Myometrial cell (primary cell): ENCODE measurements at places on chromosomes 6 and 20. TPM values are rescaled to one million over a fixed set of nuclear protein-coding genes. Genes with fewer than 3 reads are reported as not detected.

Gene ABHD16B
- total RNA-seq, result not detected in 2 replicates

Gene CCN6
- total RNA-seq, result not detected in 2 replicates

Gene GPLD1
- total RNA-seq, result under 0.01 TPM in 1 of 2 replicates, not detected in the other

Gene VPS52
- 36.7 and 45.3 TPM in 2 replicates for total RNA-seq

Gene TRIM31
- not detected in 2 replicates for total RNA-seq

Gene PCSK2
- not detected in 2 replicates for total RNA-seq

Gene SLC26A8
- not detected in 2 replicates for total RNA-seq

Gene MUCL3
- not detected in 2 replicates for total RNA-seq

Gene OTOR
- total RNA-seq, result not detected in 2 replicates

Gene PDYN
- total RNA-seq, result not detected in 2 replicates

Gene KCNQ5
- total RNA-seq, result 0.29 and 0.53 TPM in 2 replicates

Gene FRMD1
- not detected in 2 replicates for total RNA-seq

Gene MRAP2
- total RNA-seq, result not detected in 2 replicates

Gene ISM1
- not detected in 2 replicates for total RNA-seq

Gene SRMS
- not detected in 2 replicates for total RNA-seq

Gene GABBR1
- total RNA-seq, result 7.1 and 8.6 TPM in 2 replicates

Gene FLRT3
- total RNA-seq, result 1.4 and 4.1 TPM in 2 replicates

Gene SSR1
- total RNA-seq, result 73.5 and 93.6 TPM in 2 replicates

Gene LCA5
- 4.0 and 4.1 TPM in 2 replicates for total RNA-seq

Gene MOG
- not detected in 2 replicates for total RNA-seq

Gene SPATA25
- not detected in 2 replicates for total RNA-seq

Gene SGK2
- total RNA-seq, result 0.18 TPM in 1 of 2 replicates, not detected in the other

Gene DZANK1
- 2.0 and 2.3 TPM in 2 replicates for total RNA-seq

Gene GGT7
- 9.5 and 14.7 TPM in 2 replicates for total RNA-seq

Gene C6orf52
- total RNA-seq, result 0.71 TPM in 1 of 2 replicates, not detected in the other

Gene PERP
- 32.9 and 37.6 TPM in 2 replicates for total RNA-seq

Gene TBXT
- total RNA-seq, result not detected in 2 replicates

Gene GNAS-AS1
- total RNA-seq, result 0.53 TPM in 1 of 2 replicates, not detected in the other

Gene RSPH9
- 0.86 and 1.2 TPM in 2 replicates for total RNA-seq

Gene PSORS1C2
- total RNA-seq, result not detected in 2 replicates

Gene PLA2G7
- not detected in 2 replicates for total RNA-seq

Gene C20orf144
- 0.18 TPM in 1 of 2 replicates, not detected in the other for total RNA-seq

Gene SNPH
- total RNA-seq, result 19.3 and 20.0 TPM in 2 replicates

Gene FHL5
- not detected in 2 replicates for total RNA-seq
